Uterine smooth muscle cell (primary cell): ENCODE measurements at places on chromosomes 6 and 20. TPM values are rescaled to one million over a fixed set of nuclear protein-coding genes. Genes with fewer than 3 reads are reported as not detected.

Gene PXDC1
- 43.1 and 66.2 TPM in 2 replicates for total RNA-seq

Gene BNIP5
- total RNA-seq = not detected in 2 replicates

Gene RIMS1
- total RNA-seq = 0.33 and 0.50 TPM in 2 replicates

Gene SIRT5
- 5.9 and 9.4 TPM in 2 replicates for total RNA-seq

Gene MGME1
- 7.1 and 19.4 TPM in 2 replicates for total RNA-seq

Gene CCDC28A
- total RNA-seq = 17.9 and 18.6 TPM in 2 replicates

Gene SLC22A7
- total RNA-seq = not detected in 2 replicates

Gene SUMO4
- total RNA-seq = 1.00 and 1.7 TPM in 2 replicates

Gene COL9A1
- total RNA-seq = not detected in 2 replicates

Gene NOX3
- total RNA-seq = not detected in 2 replicates

Gene TSBP1
- total RNA-seq = under 0.01 TPM in 1 of 2 replicates, not detected in the other

Gene GRM1
- total RNA-seq = not detected in 2 replicates

Gene SLC32A1
- not detected in 2 replicates for total RNA-seq

Gene KIF25
- not detected in 2 replicates for total RNA-seq

Gene GHRH
- total RNA-seq = not detected in 2 replicates

Gene TCP11
- 0.25 and 0.66 TPM in 2 replicates for total RNA-seq

Gene COL21A1
- total RNA-seq = 6.2 and 6.9 TPM in 2 replicates

Gene VWA7
- 0.11 and 0.25 TPM in 2 replicates for total RNA-seq

Gene SEMG1
- total RNA-seq = not detected in 2 replicates

Gene C4A
- total RNA-seq = 2.3 and 13.4 TPM in 2 replicates

Gene FAM217A
- not detected in 2 replicates for total RNA-seq

Gene HLA-DRB1
- not detected in 2 replicates for total RNA-seq

Gene CASS4
- 0.12 and 0.77 TPM in 2 replicates for total RNA-seq

Gene WFDC5
- not detected in 2 replicates for total RNA-seq
